ENCODE measurements at places on chromosomes 6 and 20. TPM values are rescaled to one million over a fixed set of nuclear protein-coding genes. Genes with fewer than 3 reads are reported as not detected.

REM1 gene
- total RNA-seq, result not detected

DNA sequence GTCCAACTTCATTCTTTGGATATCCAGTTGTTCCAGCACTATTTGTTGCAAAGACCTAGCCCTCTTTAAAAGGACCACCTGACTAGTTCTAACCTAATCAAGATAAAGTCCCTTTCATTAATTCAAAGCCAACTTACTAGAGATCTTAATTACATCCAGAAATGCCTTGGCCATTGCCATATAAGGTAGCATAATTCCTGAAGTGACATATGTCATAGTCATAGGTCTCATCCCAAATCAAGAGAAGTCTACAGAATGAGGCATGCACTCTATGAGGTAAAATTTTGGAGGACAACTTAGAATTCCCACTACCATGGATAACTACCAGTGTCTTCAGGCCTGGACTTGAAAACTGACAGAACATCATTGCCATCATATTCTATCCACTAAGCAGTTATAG, 420.4 kb upstream of the ID4 start:
- DNase-seq, result no peak

GRCh38 chr6:135505648-135506047, 8.1 kb upstream of the AHI1 start:
- no peak for DNase-seq

- no peak for DNase-seq
Measured at GRCh38 chr6:75746221-75746620, 2.8 kb upstream of the MYO6 start.

RNF217 gene
- 1.2 TPM for total RNA-seq

DNA sequence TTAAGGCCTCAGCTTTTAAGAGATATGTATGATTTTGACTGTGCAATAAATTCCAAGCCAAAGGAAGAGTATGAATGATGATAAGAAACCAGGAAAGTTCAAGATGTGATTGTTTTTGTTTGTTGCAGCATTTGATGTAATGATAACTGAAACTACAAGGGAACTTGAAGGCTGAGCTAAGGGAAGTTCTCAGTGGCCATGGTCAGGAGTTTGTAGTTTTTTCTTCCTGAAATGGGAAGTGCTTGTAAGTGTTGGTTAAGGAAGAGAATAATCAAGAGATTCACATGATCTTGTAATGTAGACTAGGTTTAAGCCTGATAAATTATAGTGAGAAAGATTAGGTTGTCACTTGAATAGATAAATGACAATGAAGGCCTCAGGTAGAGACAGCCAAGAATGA, 53.4 kb downstream of the PTCHD4 start:
- no peak for DNase-seq

GRCh38 chr6:117359581-117359980, 66.2 kb downstream of the ROS1 start:
- no peak for DNase-seq

EIF6 gene
- total RNA-seq, result 307 TPM

DNA sequence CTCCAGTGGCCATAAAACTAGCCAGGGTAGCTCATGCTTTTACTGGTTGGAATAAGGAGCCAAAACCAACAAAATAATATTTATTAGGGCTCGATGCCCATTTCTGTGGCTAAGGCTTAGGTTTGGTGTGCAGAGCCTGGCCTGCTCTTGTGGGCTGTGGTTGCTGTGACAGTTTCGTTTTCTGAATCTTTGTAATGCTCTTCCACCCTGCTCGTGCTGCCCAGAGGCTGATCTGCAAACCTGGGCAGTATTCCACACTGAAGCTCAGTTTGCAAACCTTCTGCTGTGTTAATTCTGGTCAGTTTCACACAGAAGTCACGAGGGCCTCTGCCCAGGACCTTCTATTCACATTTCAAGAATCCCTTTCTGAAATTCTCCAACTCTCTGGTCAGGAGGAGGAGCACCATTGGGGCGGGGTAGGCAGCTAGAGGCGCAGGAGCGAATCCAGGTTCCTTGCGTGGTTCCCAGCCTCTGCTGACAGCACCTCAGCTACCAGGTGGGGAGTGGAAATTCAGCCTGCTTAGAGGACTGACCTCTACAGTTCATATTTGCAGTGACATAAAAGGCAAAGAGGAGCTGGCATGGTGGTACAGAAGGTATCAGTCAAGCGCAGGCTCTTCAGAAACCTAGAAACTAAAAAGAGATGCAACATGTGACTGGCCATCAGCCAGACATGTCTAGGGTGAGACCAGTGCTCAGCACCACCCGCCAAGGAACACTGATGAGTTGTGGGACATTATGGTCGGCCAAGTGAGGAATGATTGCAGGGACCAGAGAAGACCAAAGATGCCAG, 14.3 kb upstream of the C20orf144 start:
- no peak for DNase-seq

DNA sequence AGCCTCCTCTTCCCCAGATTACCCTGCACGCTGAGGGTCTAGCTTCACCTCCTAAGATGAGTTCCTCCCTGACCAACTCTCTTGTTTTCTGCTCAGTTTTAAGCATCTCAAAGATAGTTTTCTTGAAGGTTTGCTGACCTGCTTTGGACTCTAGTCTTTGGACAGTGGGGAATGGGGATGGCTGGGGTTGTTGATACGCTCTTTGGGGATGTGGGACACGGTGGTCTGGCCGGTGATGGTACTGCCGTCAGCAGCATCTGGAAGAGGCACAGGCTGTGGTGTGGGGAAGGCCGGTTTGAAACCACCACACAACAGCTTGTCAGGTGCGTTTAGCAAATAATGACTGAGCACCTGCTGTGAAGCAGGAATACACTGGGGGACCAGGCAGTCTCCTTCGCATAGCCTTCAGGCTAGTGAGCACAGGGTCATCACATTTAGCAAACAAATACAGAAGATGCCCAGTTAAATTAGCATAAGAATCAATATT, 94.1 kb downstream of the TMEM242 start:
- no peak for DNase-seq

- no peak for DNase-seq
Measured at GRCh38 chr6:3277251-3277650, 18.5 kb downstream of the PSMG4 start.

- no peak for DNase-seq
Measured at GRCh38 chr20:17558154-17558940, 11.5 kb upstream of the DSTN start.

DNA sequence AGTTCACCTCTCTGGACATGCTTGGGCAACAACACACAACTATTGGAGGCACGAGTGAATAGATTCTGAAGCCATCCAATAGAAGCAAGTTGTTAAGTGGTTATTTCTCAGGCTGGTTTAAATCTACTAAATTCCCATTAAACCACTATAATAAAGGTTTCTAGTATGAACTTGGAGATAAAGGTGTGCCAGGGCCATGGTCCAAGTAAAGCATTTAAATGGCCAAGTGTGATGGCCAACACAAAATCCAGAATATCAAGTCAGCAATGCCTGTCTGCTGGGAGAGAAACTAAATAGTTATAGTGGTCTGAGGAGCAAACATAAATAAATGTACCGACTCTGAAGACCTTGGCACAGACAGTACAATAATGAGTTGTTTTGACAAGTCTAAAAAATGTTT, 294.3 kb upstream of the STXBP5 start:
- DNase-seq, result no peak

DNA sequence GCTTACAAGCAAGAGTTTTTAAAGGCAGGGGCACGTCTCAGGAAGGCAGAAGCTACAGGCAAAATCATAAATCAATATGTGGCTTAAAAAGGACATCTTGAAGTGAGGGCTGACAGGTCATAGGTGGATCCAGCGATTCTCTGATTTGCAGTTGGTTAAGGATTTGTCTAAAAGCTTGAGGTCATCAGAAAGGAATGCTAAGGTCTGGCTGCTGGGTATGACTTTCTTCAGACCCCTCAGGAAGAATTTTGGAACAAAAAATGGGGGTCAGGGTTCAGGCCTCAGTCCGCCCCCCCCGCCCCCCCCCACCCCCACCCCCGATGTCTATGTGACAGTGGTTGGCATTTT, 261.9 kb downstream of the CDH4 start:
- no peak for DNase-seq

RPP40 gene
- total RNA-seq, result 27.2 TPM

NKAPL gene
- 0.35 TPM for total RNA-seq

ARMC12 gene
- 0.43 TPM for total RNA-seq

DNA sequence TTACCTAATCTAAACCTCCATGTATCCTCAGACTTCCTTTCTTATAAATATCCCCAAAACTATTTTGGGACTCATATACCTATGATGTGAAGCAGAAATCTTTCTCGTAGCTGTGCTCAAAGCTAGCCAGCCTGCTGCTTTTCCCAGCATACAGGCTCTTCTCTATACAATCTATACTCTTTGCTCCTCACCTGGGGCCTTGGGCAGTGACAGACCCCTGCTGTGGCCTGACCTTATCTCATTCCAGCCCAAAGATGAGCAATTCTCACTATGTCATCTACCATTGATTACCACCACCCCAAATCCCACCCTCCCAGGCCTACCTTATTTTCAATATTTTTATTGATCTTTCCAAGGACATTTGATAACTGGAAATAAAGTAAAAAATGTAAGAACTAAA, 83.2 kb upstream of the FBXL4 start:
- DNase-seq, result no peak

TFAP2C gene
- not detected for total RNA-seq

GRCh38 chr6:35777356-35778102, 1.1 kb downstream of the CLPSL2 start:
- DNase-seq, result no peak

DNA sequence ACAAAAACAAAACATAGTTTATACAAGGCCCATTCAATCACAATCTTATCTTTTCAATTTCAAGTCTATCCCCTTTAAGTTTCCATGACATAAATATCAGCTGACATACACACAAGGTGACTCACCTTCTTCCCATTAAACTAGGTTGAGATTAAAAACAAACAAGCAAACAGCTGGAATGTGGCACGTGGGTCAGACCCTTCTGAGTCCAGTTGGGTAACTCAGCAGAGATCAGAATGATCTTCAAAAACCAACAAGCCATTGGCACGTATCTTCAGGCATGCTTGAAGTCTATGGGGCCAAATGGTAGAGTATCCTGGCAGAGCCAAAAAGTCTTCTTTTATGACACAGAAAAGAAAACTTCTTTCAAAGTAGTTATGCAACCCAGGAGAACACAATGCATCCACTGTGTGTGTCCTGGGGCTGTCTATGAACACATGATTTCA, 603.5 kb upstream of the CITED2 start:
- DNase-seq, result no peak

DNA sequence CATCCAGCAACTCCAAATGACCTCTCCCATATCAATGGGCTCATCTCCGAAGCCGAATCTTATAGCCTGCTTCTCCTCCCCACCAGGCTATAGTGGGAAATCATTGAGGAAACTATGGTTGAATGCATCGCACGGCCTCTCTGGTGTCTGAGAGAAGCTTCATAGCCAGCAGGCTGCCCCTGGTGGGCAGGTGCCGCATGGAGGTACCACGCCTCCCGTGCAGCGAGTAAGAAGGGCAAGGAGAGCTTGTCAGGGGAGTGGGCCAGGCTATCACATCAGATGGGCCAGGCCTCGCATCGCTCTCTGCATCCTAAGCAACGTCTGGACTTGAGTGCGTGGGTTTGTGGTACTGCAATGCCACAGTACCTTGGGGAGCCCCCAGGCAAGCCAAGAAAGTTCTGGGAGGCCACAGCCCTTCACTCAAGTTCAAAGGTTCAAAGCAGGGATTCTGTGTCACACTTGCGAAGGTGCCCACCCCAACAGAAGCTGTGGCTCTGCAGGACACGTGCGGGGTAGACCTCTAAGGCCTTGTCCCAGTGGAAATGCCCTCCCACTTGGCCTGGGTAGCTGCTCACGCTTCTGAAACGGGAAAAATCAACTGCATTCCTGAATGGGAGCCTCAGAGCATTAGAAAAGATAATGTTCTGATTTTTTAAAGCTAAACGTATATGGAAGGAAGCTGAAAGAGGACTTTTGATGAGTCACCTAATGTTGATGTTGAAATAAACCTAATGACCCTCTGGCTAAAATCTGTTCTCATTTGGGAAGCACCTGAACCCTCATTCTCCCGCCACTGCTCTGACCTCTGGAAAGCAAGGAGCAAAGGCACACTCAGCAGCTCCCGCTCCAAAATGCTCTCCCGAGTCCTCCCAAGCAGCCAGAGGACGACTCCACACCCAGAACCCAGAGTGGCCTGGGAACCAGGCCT, 8.4 kb upstream of the IRF4 start:
- no peak for DNase-seq

GRCh38 chr6:107607116-107607515, 117.2 kb downstream of the SOBP start:
- DNase-seq, result no peak

- DNase-seq, result no peak
Measured at GRCh38 chr20:31678389-31679356, 41.0 kb downstream of the COX4I2 start.

DNA sequence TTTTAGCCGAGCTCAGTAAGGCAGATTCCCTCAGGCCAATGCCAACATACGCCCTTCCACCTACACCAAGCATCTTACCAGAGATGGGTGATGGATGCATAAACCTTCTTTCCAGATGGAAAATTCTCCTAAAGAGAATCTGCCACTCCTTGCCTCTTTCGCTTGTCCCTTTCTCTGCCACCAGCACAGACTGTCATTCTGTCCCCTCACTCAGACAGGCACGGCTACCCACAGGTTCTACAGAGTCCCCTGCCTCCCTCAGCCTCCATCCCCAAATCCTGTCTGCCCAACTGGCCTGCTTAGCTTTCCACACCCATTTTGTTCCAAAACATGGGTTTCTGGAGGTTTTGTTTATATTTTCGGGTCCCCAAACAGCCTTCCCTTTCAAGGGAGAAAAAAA, 12.7 kb upstream of the FOXF2 start:
- DNase-seq, result no peak

LPA gene
- not detected for total RNA-seq

DNA sequence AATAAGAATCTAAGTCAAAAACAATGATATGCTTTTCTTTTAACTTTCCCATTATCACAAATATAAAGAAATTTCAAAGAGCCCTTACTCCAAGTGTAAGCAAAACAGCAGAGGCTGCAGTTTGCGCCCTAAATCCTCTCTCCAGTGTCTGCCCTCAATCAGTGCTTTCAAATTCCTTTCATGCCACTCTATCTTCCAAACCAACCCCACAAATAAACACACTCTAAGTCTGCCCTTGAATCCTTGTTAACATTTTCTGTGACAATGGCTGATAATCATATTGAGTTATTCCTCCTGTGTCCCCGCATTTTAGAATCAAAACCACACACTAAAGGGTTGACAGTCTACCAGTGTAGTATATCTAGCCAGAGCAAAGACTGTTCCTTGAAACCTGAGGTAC, 317.9 kb upstream of the MARCKS start:
- DNase-seq, result no peak

TMEM74B gene
- total RNA-seq, result not detected

GRCh38 chr6:44742828-44743372, 355.4 kb downstream of the CDC5L start:
- no peak for DNase-seq

RAET1E gene
- total RNA-seq, result not detected

DNA sequence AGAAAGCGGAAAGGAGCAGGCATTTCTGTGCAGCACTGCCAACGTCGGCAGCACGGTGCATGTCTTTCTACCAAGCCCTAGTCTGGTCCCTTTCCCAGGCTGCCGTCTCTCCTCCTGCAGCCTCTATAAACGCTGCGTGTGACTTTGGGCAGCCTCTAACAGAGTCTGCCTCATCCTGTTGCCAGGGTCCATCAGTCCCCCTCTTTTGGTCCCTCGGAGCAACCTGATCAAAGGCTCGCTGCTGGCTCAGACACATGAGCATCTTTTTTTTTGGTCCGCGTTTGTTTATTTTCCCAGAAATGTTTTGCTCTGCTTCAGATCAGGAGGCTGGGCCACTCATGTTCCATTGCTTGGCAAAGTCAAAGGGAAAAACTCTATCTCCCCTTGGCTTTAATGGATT, 166.8 kb upstream of the CST7 start:
- no peak for DNase-seq

Data from activated T-cell treated with anti-CD3 and anti-CD28 coated beads, Interleukin-2, amount 50 U/mL, for 4 hours (primary cell).